ENCODE measurements at places on chromosomes 7 and 10.
A peak's percentile ranks its signal among the peaks of the same experiment; 100 is the strongest.

DNA sequence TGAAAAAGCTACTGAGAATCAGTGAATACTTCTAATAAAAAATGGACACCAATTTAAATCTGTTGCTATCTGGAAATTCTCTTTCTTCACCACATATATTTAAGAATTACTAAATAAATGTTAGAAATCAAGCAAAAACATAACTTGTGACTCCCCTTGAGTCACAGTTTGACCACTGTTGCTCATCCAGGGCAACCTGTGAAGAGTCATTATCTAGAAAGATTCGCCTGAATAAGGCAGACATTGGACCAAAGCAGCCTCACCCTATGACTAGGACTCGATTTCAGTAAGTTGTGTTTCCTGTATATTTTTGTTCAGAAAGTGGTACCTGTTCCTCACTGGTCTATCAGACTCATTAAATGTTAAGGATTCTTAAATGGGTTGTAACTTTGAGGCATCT, 572.4 kb downstream of the ATRNL1 start:
- DNase-seq, result no peak

- DNase-seq, result no peak
Observed at GRCh38 chr10:58394471-58394870, 9.3 kb downstream of the TFAM start.

- DNase-seq, result no peak
Observed at GRCh38 chr10:3949711-3950110, 164.7 kb upstream of the KLF6 start.

GRCh38 chr10:43939939-43940820, 291.5 kb upstream of the ZNF32 start:
- DNase-seq, result no peak

DNA sequence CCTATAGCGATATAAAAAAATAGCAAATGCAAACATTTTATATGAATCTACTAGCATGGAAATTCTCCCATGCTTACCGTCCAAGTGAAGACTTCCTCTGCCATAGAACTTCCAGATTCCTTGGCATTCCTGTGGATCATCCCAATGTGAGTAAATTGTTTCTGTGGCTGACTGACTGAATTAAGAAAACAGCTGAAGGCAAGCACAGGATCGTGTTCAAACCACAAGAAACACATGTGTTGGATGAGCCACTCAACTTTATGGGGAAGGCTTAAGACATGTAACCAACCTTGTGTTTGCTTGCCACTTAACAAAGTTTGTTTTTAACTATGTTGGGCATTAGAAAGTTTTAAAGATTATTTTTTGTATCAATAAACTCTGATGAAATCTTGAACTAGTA, 2.6 kb upstream of the MYPN start:
- DNase-seq, result no peak

- DNase-seq, result no peak
Observed at GRCh38 chr7:158655931-158656441, 48.6 kb downstream of the NCAPG2 start.

DNA sequence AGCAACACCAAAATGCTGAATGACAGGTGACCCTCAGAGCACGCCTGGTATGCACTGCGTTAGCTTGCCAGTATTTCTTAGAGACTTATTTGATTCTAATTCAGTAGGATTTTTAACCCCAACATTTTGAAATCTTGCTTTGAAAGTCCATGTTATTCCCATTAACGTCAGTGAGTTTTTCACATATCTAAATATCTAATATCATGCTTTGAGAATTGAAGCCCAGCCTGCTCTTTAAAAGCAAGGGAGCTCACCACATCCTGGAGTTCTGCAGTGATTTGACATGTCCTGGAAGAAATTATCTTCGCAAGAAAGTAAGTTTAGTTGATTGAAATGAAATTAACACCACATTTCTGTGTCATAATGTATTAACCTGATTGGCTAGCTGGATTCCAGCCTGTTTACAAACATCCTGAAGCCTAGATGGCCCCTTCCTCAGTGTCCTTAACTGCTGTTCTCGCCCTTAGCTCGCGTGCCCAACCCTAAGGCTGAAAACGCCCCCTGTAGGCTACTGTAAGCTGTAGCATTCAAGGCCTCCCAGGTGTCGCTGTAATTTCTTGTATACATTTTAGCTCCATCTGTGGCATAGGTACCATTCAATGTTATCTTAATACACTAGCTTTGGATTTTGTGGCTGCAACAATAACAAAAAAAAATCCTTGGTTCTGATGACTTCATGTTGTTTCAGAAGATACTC, 191.5 kb downstream of the MGMT start:
- no peak for DNase-seq

GRCh38 chr10:113068178-113068890, 118.3 kb downstream of the TCF7L2 start:
- no peak for DNase-seq

GRCh38 chr10:101260764-101261481, 31.7 kb upstream of the LBX1 start:
- no peak for DNase-seq

DNA sequence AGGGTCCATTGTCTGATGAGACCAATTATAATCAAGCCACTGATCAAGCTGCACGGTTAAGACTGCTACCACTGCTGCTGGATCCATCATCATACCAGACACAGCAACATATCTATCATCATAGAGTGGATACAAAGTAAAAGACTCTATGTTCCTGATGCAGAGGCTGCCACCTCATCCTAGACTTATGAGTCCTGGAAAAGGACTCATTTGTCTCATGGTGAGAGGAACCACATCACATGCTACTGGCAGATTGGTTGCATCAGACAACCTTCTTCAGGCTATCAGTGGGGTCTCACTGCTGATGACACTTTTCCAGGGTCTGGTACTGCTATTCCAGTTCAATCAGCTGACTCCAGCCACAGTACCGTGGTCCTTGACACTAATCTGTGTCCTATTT, 79.0 kb downstream of the ABI1 start:
- DNase-seq, result no peak

DNA sequence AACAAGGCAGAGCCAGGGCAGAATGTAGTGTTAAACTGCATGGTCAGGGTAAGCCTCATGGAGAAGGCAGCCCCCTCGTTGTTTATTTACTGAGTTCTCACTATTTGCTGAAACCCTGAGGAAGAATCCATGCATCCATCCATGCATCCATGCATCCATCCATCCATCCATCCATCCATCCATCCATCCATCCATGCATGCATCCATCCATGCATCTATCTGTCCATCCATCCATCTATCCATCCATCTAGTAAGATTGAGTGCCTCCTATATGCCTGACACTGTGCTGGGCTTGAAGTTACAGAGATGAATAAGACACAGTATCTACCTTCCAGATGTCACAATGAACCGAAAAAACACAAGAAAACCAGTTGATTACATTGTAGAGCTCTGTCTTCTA, 201.4 kb upstream of the AGK start:
- no peak for DNase-seq

- DNase-seq, result peak; percentile 22
Observed at GRCh38 chr10:72241691-72242252, 25.7 kb upstream of the ASCC1 start.

GRCh38 chr10:132710746-132711612, 75.0 kb downstream of the NKX6-2 start:
- DNase-seq, result no peak

DNA sequence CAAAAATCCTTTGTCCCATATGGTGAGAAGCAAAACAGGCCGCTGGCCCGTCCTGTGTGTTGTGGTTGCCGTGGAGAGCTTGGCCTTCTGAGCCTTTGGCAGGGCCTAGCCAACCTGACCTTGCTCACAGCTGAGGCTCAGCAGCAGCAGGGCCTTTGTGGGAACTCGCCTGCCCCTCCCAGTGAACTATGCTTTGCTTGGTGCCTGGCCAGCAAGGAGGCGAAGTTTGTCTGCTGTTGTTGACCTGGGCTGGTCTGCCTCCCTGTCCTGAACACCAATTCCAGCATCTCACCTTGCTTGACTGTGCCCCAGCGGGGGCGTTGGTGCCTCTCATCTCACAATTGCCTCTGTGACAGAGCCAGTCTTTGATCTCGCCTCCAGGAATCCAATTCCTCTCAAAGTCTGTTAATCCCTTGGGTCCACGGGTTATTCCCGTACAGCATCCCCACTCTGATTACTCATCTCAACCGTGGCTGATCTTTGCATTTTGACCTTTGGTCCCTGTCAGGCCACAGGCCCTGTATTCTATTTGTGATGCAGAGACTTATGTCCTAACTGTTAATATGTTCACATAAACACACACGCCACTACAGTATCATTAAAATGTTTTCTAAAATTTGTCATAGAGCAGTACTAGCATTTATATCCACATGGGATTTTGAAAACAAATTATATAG, 22.6 kb downstream of the EPDR1 start:
- DNase-seq, result peak; percentile 75

GRCh38 chr7:141649137-141649864, 52.7 kb downstream of the DENND11 start:
- DNase-seq, result no peak

DNA sequence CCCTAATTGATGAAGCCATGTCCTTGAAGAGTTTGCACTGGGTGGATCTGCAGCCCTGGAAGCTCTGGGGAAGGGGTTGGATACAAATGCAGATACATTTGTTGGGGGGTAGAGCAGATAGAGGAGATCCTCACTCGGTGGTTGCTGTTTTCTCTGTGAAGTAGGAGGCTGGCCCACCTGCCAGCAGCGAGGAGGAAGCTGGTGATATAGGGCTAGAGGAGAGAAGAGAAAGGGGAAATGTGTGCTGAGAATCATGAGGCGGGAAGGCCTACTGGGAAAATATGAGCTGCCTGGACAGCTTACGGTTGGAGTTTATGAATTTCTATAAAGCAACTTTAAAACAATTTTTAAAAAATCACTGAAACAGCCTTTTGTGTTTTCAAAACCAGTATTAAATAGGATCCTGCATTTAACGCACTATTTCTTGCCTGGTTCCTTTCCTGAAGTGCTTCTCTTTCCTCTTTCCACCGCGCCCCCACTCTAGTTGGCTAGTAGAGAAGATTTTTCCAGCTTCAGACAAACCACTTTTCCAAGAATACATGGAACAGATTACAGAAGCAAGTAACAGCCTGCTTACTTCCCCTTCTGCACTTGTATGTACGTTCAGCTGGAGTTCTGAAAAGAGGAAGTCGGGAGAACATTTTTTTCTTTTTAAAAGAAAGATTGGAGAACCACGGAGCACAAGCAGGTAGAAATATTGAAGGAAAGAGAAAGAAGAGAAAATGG, 100.6 kb upstream of the GLCCI1 start:
- no peak for DNase-seq

DNA sequence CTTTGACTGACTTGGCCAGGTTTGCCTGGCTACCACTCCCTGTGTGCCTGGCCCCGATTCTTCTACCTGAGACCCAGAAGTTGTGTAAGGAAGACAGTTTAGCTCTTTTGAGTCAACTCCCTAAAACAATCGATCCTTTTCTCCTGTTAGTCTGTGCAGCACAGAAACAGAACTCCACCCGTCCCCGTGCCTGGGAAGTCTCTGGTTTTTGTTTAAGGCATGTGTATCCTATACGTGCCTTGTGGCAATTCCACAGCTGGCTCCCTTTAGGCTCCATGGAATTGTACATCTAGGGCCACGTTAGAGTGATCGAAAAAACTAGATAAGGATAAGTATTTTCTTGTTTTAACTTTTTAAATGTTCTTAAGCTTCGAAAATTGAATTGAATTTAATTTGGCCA, 131.6 kb downstream of the BICC1 start:
- no peak for DNase-seq

DNA sequence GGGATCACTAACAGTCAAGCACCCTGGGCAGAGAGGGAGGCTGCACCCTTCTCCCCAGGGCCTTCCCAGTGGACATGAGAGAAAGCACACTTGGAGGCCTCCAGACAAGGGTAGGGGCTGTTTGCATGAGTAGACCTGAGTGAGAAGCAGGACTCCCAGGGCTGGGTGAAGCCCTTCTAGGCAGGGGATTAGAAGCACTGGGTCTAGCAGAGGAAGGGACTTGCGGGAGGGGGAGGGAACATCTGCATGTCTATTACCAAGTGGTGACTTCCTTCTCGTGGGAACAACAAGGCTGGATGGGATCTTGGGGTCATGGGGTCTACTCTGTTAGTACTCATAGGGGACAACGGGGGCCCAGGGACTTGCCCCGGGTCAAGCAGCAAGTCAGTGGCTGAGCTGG, 67.8 kb downstream of the EMX2 start:
- DNase-seq, result no peak

DNA sequence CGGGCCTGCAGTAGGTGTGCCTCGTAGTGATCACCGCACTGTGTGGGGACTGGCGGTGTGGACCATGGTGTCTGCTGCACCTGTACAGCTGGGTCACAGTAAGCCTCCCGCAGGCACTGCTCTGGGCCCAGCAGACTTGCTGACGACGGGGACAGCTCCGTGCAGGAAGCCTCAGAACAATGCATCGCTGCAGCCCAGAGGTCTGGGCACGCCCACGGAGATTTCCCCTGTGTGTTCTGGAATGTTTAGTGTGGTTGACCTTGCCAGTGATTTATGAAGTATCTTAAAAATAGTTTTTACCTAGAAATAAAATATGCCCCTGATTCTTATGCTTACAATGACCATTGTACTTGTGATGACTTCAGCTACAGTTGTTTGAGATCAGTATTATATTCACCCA, 59.1 kb upstream of the ZNF32 start:
- DNase-seq, result no peak

DNA sequence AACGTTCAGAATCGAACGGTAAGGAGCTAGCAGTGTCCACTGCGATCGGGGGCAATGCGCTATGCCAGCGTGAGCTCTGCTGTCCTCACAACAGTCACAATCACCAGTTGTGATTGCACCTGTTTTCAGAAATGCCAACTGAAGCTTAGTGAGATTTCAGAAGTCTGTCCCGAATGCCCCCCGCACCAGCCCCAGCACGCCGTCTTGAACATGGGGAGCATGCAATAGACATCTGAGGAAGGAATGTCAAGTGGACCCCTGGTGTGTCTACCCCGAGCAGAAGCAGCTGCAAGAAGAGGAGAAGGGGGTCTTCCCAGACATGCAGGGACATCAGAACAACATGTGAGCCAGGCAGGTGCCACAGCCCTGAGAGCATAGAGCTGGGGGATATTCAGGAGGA, 125.7 kb upstream of the CHST15 start:
- DNase-seq, result no peak

- no peak for DNase-seq
Observed at GRCh38 chr7:155198901-155199845, 98.5 kb upstream of the INSIG1 start.

GRCh38 chr7:131893631-131894340, 337.4 kb upstream of the PODXL start:
- no peak for DNase-seq

- DNase-seq, result no peak
Observed at GRCh38 chr7:17095931-17096330, 202.5 kb upstream of the AHR start.

GRCh38 chr7:8365499-8366110, 67.8 kb upstream of the NXPH1 start:
- no peak for DNase-seq

DNA sequence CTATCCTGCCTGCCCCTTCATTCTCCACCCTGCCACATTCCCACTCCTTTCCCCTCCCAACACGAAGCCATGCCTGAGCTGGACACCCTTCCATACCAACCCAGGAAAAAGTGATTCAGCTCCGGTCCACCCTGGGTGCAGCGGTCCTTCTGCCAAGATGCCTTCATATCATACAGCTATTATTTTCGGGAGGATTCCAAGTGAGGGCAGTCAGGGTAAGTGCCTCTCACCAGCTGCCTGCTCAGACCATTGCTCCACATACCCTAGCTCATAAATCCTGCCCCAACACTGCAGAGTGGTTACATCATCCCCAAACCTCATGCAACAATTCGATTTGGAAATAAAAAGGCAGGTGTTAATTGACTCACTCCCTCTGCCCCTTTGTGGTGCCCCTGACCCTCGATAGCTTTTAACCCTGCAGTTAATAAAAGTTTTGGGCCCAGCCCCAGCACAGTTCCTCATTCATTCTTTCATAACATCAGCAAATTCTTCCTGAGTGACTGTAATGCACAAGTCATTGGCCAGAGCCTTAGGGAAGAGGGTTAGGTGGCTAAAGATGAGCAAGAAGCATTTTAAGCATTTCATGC, 42.6 kb downstream of the ZNF503 start:
- DNase-seq, result no peak
